ENCODE measurements at places on chromosomes 2 and 18.

DNA sequence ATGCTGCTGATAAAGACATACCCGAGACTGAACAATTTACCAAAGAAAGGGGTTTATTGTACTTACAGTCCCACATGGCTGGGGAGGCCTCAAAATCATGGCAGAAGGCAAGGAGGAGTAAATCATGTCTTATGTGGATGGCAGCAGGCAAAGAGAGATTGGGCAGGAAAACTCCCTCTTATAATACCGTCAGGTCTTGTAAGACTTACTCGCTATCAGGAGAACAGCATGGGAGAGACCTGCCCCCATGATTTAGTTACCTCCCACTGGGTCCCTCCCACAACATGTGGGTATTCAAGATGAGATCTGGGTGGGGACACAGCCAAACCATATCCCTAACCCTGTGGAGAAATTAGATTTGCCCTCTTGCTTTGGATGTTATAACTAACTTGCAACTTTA is 1068.0 kb upstream of the ZEB2 start:
- no peak for DNase-seq

DNA sequence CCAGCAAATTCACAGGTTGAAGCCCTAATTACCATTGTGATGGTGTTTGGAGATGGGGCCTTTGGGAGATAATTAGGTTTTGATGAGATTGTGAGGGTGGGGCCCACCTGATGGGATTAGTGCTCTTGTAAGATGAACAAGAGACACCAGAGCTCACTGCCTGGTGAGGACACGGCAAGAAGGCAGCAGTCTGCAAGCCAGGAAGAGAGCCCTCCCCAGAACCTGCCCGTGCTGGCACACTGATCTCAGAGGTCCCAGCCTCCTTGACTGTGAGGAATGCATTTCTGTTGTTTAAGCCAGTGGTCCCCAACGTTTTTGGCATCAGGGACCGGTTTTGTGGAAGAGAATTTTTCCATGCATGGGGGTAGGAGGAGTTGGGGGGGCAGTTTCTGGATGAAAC is 240.7 kb downstream of the KLHL29 start:
- DNase-seq: no peak

- DNase-seq: peak; percentile 96
Observed at GRCh38 chr2:112275887-112276773, 733 bp downstream of the ZC3H6 start.

GRCh38 chr18:79169958-79170555 is 100.9 kb downstream of the ATP9B start:
- DNase-seq: peak; percentile 81

- DNase-seq: no peak
Observed at GRCh38 chr18:76756531-76757253, 65.7 kb upstream of the ZNF236 start.

- no peak for DNase-seq
Observed at GRCh38 chr18:9838144-9838877, 47.5 kb upstream of the TXNDC2 start.

DNA sequence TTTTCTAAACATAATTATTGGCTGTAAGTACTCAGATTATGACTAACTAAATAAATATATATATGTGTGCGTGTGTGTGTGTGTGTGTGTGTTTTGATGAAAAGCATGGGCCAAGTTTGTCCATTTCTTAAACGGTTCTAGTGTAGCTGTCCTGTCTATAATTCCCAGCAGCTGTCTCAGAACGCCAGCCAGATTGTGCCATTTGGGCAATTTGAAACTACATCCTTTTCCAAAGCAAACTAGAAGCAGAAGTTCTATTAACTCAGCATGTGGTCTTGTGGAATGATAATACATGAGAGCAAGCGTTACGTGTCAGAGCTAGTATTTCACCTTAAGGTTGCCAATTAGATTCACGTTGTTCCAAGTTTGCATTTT is 1.7 kb downstream of the ARHGAP28 start:
- no peak for DNase-seq

GRCh38 chr2:14385043-14385442 is 247.5 kb upstream of the LRATD1 start:
- DNase-seq: peak; percentile 9

DNA sequence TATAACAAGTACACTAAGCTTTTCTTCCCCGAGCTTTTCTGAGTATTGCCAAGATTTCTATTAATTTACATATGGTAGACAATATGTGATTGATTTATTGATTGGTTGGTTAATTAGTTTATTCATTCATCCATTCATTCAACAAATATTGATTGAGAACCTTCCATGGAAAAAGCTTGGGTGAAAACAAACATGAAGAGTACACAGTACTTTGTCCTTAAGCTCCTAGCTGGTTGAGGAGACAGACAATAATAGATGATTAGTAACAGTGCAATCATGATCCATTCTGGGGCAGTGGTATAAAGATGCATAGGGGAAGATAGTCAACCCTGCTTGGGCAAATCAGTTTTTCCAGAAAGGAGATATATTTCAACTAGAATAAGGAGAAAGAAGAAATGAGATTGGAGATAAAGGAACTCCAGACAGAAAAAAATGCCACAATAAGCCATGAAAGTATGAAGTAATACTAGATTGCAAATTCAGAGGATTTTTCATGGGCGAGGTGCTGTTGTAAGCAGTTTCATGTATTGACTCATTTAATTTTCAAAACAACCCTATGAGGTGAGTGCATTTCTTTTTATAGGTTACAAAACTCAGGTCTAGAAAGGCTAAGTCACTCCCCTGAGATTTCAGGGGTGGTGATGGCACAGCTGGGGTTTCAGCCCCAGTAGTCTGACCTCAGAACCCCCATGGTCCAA is 129.5 kb downstream of the RND3 start:
- no peak for DNase-seq

DNA sequence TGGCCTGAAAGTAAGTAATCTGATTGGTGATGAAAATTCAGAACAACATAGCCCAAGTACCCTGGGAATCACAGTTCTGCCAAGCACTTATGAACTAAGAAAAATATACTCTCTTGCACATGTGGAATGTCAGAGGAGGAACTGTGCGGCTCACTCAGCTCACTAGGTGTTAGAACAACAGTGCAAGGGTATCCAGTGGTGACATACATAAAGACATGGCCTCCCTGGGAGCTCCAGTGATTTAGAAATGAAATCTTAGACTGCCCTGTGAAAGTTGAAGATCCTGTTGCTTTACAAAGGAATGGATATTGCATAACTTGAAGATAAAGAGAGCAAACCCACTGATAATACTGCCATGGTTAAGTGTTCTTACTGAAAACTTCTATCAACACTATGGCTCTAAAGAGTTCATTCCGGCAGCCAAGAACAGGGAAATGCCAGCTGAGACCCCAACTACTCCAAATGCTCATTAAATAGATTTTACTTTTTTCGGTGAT is 246.2 kb downstream of the ARHGAP15 start:
- DNase-seq: no peak

DNA sequence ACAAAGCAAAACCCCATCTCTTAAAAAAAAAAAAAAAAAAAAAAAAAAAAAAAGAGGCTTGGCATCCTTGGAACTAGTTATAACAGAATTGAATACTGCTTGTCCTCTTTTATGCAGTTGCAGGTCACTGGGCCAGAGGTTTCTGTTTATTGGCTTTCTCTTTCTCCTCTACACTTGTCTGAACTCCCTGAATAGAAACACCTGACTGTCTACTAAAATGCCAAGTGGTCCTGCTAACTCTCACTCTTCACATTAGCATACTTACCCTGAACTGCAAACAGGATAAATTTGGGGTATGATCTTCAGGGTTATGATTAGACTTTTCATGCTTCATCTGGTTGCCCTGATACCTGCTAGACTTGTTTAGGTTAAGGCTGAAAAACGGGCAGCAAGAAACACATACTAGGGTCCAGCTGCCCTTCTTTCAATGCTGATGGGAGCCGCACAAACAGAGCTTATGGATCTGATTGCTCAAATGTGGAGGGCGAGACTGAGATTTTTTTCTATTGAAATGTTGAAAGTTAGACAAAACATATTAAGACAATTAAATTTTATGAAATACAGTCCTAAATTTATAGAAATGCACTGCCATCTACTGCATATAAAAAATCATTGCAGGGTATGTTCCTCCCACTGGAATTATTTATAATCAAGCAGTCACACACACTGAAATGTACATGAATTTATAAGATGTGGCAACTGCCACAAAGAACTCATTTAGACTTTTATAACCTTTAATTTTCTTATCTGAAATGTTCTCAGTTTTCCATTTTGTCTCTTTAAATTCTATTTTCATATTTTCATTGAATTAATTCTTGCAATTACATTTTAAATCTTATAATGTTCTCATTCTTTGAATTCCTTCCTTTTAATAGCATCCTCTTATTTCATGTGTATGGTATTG is 40.8 kb downstream of the GTF3C3 start:
- DNase-seq: no peak

GRCh38 chr2:138432971-138433370 is 68.6 kb upstream of the SPOPL start:
- no peak for DNase-seq

DNA sequence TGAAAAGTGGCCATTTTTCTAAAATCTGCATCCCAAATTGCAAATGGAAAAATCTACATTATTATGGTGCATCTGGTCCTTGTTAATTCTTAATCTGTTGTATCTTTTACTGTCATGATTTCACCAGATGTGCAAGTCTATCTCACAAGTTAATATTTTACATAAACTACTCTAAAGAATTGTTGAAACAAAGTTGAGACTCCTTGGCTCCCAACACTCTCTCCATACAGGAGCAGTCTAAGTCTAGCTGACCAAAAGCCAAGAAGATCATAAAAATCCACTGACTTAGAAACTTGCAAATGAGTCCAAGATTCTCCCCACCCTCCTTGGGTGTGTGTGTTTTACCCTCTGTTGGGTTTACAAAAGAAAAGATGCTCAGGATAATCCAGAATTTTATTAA is 85.1 kb downstream of the NCKAP5 start:
- DNase-seq: no peak

- peak; percentile 91 for DNase-seq
Observed at GRCh38 chr2:217086038-217086522, 226.2 kb upstream of the TNP1 start.

DNA sequence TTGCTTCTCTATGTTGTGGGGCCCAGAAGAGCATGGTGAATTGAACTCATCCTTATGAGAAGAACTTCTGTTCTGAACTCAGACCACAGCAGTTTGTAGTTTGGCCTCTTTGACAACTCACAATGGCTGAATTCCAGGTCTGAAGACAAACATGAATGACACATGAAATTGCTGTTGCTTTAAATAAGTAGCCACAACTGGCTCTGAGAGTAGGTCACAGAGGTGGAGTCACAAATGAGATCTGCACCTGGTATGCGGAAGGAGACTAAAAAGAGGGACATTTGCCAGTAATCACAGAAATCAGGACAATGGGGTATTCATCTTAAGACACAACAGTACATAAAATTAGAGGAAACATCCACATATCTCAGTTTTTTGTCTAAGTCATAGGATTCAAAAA is 290.3 kb upstream of the MMADHC start:
- no peak for DNase-seq

DNA sequence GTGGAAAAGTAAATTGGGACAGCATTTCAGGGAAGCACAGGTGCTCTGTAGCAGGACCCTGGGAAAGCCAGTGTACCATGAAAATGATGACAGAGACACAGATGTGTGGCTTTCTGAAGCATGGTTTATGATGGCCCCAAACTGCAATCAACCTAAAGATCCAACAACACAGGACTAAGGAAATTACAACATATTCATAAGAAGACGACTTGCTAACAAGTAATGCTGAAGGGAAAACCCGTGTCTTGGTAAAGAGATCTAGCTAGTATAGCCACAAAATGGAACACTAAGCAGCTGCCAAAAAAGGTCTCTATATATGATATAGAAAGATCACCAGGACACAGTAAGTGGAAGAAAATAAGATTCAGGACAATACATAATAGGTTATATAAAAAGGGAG is 53.2 kb downstream of the UXS1 start:
- DNase-seq: no peak

- peak; percentile 96 for DNase-seq
Observed at GRCh38 chr2:74421221-74421870, at the start of the genes C2orf81 and WDR54. C2orf81 (minus strand) TSS chr2:74421619; CDS start chr2:74421560, 59 bp downstream. WDR54 (plus strand) TSS chr2:74421730; CDS start chr2:74422154, 424 bp downstream.

GRCh38 chr2:164719996-164720941 is 99.0 kb upstream of the GRB14 start:
- no peak for DNase-seq

GRCh38 chr2:46411985-46412384 is 67.4 kb upstream of the TMEM247 start:
- no peak for DNase-seq

DNA sequence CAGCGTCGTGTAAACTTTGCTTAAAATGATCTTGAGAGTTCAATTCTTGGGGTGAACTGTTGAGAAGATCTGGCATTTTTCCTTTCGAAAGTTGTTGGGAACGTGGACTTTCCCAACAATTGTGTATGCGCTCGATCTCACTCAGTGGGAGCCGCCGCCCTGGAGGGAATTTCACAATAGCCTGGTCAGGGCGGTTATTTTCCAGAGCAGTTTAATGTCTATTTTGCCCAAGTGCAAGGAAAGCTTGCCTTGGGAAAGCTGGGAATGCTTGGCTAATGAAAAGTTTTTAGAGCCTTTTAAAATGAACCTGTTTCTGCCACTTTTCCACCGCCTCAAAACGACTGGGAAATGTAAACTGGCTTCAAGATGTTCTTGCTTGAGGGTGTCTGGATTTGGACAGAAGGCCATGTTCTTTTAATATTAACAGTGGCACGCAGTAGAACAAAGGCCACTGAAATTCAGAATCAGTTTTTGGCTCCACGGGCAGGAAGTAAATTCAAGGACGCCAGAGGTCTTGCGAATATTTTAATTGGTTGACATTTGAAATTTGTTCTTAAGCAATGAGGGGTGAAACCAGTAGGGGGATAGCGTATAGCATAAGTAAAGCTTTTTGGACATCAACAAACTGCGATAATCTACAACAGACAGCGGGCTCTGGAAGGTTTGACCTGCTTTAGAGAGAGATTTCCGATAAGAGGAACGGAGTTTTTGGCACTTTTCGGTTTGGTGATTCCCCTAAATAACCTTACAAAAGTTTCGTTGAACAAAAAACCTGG is 1.2 kb downstream of the CFLAR start:
- peak; percentile 93 for DNase-seq

DNA sequence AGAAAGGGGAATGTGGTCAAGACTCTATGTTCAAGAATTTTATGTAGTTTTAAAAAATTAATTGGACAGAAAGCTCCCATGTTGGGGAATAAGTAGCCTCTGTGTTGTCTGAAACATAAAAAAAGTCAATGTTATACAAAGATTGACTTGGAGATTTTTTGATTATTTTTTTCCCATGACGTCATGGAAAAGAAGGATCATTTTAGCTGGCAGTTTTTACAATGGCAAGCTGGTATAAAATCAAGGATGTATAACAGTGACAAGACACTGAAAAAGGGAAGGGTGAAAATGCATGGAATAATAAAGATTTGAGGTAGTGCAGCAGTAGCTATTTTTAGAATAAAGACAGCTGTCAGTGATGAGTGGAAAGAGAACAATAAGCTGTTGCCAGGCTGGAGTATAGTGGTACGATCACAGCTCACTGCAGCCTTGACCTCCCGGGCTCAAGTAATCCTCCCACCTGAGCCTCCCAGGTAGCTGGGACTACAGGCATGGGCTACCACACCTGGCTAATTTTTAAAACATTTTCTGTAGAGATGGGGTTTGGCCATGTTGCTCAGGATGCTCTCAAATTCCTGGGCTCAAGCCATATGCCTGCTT is 9.2 kb downstream of the SLC39A10 start:
- no peak for DNase-seq
